Caudate nucleus (tissue), 63 donors: ENCODE measurements at places on chromosomes 6 and 20.

DNA sequence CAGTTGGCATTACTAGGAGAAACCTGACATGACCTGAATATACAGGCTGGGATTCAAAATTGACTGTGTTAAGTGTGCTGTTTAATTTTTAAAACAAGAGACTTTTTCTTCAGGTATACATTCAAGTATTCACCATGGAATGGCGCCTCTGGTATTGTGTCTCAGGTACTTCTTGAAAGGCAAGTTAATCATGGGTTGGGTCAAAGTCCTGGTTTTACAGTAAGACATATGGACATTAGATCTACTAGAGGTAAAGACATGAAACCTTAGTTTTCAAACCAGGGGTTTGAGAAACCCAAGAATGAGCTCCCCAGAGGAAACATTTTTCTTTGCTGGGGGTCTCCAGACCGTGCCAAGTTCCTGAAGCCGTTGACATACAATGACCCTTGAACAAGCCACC lies 232.4 kb downstream of the SAMD5 start:
- no peak for DNase-seq

GRCh38 chr6:142943711-142944123 lies 1.3 kb downstream of the HIVEP2 start:
- no peak for DNase-seq

GRCh38 chr20:24134284-24134683 lies 145.7 kb upstream of the GGTLC1 start:
- DNase-seq: no peak

DNA sequence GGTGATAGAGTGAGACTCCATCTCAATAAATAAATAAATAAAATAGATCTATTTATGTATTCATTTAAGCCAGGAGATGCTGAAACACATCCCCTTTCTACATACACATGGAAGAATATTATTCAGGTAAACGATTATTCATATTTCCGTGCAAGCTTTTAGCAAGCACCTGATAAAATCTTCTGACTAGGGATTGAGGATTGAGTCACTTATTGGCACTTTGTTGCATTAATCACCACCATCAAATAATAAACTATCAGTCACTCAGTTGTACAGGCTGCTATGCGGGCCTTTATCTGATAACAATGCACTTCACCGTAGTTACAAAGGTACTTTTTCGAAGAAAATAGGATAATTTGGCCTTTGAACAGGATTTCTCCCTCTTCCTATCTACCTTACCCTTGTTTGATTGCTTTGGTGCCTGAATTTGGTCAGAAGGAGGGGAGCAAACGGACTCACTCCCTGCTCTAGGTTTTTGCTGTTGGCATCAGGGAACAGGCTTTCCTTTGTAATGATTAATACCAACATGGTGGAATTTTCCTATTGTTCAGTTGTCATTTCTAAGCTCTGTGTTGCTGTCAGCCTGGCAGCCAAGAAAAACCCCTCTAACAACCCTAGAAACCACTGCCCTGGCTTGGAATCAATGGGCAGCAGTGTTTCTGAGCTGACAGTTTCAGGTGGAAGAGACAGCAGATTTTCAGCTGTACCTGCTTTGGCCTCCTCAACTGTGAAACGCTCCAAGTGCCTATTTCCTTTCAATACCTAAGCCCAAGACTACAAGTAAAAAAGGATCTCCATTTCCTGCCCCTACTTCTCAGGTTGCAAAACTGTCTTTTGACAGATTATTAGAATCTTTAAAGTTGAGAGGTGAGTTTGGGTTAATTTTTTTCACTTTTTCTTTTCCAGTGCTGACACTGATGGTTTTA lies 63.0 kb downstream of the MYB start:
- no peak for DNase-seq

GRCh38 chr6:166658792-166659150 lies 31.7 kb upstream of the RPS6KA2 start:
- no peak for DNase-seq

- no peak for DNase-seq
Observed at GRCh38 chr6:11235062-11235461, 2.6 kb upstream of the NEDD9 start.

- DNase-seq: no peak
Observed at GRCh38 chr6:11368760-11369159, 136.3 kb upstream of the NEDD9 start.

DNA sequence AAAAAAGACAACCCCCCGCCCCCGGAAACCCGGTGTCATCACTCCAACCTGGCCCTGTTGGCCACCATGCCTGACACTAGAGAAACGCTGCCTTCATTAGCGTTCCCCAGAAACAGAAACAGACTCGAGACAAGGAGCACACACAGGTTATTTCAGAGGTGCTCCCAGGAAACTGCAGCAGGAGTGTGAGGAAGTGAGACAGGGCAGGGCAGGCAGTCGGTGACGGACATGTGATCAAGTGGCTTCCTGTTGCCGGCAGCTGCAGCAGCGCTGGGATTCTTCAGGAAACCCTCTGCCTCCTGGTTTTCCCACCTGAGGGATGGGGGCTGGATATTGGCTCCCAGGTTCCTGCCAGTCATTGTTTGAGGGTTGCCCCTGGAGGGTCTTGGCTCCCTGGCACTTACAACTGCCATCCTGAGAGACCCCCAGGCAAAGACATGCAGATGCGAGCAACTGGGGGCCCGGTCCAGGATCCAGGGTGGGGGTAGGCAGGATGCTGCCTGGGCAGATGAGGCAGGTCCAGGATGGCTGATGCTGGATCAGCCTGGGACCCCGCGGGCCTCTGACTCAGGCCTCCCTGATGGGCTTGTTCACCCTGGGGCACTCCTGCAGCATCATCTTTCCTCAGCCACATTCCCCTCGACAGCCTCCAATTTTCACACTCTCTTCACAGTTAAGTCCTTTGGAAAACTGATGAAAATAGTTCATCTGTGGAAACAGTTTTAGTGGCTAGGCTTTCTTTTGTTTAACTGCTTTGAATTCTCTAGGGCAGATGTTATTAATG lies 150.7 kb upstream of the SYNDIG1 start:
- no peak for DNase-seq

- no peak for DNase-seq
Observed at GRCh38 chr6:16380220-16380809, 141.9 kb downstream of the GMPR start.

- no peak for DNase-seq
Observed at GRCh38 chr20:59569305-59569704, 35.0 kb upstream of the PHACTR3 start.

DNA sequence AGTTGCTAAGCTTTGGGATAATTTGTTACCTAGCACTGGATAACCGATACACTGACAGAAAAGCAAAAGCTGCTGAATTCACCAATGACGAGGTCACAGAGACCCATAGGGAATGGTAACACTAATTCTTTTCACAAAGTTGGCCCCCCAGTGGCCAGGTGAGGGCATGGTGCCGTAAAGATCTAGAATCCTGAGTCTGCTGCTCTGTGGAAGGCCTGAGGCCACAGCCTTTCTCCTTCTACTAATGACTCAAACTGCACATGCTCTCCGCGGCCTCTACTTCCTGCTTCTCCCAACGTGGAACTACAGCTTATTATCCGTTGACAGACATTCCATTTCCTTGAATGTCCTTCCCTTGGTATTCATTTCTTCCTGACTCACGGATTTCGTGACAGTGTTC lies 127.1 kb downstream of the OPRM1 start:
- no peak for DNase-seq

- no peak for DNase-seq
Observed at GRCh38 chr6:108877046-108877751, 29.0 kb downstream of the ARMC2 start.

DNA sequence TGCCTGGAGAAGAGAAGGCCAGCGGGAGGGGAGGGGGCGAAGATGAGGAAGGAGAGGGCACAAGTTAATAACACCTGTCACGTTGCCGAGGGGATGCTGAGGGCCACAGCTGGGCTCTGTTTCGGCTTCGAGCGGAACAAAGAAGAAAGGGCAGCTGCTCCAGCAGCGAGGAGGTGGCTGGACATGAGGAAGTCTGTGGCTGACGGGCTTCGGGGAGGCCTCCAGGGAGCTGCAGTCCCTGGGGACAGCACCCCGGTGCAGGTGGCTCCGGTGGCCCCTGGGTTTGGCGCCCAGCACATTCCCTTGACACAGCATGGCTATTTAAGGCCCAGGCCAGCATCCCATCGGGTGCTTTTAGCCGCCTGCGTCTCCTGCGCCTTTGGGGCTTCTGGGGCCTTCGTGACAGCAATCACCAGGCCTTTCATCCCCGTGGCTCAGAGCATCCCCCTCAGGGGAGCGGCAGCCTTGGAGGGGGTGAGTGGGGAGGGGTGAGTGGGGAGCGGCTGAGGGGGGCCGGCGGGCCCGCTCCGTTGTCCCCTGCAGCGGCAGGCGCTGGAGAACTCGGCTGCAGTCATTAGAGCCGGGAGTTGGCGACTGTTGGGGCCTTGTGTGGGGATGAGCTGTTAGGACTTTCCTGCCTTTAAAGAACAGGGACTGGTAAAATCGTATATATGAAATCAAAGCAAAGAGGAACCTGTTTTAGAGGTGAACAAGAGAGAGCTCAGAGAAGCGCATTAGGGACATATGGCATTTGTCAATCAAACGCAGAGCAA lies 99.0 kb downstream of the TMEM242 start:
- no peak for DNase-seq

DNA sequence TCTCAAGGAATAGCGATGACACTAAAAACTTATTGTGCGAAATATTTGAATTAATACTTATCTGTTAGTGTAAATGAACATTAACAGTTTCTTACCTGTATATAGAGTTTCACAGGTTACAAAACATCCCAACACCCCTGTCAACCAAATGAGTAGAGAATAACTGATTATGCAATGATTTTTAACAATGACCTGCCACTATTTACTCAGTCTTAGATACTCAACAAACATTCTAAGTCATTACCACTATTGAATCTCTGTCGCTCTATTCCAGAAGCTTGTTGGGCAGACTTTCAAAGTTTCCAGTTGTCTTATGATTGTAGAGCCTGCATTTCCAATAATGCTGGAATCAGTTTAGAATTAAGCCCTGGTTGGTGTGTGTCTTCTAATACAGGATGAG lies 85.5 kb downstream of the RNF182 start:
- DNase-seq: no peak

GRCh38 chr6:156720691-156721685 lies 56.2 kb upstream of the ARID1B start:
- DNase-seq: no peak

DNA sequence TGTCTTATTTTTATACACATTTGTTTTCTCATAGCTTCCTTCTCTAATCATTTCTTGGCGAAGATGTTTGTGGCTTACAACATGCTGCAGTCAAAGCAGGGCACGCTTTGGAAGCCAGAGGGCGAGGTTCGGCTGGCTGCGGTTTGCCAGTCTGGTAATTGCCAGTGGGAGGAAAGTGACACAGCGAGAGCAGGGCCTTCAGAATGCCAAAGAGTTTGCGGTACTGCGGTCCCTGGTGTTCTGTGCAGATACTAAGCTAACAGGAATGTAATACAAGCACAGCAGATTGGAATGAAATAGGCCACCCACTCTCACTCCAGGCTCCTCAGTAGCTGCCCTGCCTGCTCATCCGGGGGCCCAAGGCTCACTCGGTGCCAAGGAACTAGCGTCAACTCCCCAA lies 58.7 kb upstream of the TGM3 start:
- DNase-seq: no peak

DNA sequence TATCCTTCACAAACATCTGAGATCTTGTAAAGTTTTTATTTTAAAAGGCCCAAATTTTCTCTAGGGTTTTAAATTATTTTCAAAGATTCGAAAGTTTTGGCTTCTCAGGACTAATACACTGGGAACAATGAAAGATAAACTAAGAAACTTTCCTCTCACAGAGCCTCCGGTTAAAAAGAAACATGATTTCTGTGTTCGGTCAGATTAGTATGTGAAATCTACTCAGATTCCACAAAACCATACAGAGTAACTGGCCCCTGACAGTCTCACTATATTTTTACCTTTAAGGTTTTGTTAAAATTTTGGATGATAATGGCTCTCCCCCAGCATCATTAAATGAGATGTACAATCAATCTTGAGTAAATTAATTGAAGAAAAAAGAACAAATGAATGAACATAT lies 471.0 kb downstream of the COL12A1 start:
- DNase-seq: no peak

DNA sequence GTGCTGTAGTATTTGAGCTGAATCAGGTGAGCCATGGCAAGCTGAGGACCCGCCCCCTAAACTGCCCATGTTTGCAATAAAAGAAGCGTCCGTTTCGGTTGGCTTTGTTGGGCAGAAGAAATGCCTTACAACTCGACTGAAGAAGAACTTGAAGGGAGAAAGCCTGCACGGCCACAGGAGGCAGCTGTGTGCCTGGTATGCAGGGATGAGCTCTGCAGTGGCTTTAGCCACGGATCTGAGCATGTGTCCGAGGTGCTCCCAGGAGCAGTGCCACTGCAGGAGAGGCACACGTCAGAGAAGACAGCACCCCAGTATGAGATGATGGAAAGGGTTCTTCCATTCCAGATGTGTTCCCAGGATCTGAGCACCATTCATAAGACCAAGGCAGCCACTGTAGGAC lies 23.5 kb downstream of the KIZ start:
- no peak for DNase-seq

DNA sequence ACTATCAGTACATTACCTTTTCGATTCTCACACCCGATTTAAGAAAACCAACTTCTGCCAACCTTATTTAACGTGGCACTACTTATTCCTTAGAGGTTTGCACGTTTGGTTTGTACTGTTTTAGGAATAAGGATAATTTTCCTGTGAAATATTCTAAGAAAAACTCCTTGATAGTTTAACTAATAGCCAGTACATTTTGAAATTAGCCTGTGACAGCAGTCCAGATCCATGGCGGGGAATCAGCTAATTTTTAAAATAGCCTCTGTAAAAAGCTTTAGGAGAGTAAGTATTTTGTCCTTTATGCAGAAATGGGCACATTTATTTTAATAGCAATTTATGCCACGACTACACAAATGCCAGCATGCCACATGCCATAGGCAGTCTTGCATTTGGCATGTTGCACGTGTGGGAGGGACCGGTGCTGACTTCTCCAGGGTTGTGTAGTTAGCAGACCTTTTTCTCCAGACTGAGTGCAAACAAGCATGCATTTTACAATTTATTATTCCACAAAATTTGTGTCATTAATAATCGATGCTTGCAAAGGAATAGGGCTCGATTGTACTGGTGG lies 6.2 kb downstream of the FOXC1 start:
- DNase-seq: no peak

DNA sequence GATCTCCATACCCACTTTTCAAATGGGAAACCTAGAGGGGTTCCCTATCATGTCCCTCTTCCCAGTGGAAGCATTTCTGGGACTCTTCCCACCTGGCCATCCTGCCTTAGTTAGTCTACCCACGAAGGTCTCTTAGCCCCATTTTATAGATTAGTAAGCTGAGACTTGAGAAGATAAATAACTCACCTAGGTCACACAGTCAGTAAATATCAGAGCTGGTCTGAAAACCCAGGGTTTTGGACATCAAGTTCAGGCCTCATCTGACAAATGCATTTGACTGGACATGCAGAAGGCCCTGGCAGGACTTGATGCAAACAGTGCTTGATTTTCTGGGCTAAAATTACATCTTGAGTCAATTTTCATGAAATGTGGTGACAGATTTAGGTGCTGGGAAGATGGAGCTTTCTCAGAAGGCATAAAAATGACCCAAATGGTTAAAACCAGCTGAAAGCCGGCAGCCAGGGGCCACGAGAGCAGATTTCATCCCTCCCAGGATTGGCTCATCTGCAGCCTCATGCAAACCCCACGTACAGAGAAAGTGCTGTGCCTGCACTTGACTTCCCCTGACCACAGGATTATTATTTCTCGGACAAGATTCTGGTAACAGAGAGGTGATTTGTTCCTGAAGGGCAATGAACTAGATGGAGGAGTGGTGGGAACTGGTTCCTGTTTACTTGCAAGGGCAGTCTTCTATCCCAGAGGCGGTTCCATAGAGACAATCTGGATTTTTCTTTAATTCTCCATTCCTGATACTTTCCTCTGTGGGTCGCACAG lies 23.1 kb downstream of the CPNE5 start:
- no peak for DNase-seq

GRCh38 chr6:109060571-109060970 lies 34.1 kb downstream of the SESN1 start:
- no peak for DNase-seq
